Skin of body (tissue), 3 donors: ENCODE measurements at places on chromosomes 7 and 10. TPM values are rescaled to one million over a fixed set of nuclear protein-coding genes. Genes with fewer than 3 reads are reported as not detected.

The MSS51 gene
- 9.1 TPM for total RNA-seq

- DNase-seq: no peak
Measured at GRCh38 chr10:77669892-77670291, 32.3 kb upstream of the KCNMA1 start.

- DNase-seq: no peak
Measured at GRCh38 chr10:3099291-3100092, 32.1 kb downstream of the PFKP start.

- no peak for DNase-seq
Measured at GRCh38 chr10:69319841-69320316, 41.6 kb downstream of the HK1 start.

DNA sequence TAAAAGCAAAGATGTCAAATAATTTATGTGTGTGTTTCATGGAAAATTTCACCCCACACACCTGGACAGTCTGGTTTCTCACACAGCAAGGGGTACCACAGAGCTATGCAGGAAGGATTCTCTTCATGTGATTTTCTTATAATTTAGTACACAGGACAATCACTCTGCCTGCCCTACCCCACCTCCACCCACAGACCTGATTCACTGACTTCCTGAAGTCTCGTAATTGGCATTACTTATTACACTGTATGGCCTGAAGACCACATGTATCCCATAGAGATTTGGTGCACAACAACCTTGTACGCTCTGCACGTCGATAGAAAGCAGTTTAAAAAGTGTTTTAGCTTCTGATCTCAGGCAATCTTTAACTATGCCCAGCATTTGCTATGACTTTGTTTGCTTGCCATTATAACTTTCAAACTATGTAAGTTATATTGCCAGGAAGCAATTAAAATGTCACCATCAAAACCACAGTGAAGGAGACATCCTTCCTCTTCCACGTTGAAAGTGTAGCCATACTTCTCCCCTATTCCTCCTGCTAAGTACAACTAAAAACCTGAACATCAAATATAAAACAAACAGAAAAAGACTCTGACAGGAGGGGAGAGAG is 279.4 kb upstream of the IMMP2L start:
- DNase-seq: no peak
